ENCODE measurements at places on chromosomes 1 and 21.

DNA sequence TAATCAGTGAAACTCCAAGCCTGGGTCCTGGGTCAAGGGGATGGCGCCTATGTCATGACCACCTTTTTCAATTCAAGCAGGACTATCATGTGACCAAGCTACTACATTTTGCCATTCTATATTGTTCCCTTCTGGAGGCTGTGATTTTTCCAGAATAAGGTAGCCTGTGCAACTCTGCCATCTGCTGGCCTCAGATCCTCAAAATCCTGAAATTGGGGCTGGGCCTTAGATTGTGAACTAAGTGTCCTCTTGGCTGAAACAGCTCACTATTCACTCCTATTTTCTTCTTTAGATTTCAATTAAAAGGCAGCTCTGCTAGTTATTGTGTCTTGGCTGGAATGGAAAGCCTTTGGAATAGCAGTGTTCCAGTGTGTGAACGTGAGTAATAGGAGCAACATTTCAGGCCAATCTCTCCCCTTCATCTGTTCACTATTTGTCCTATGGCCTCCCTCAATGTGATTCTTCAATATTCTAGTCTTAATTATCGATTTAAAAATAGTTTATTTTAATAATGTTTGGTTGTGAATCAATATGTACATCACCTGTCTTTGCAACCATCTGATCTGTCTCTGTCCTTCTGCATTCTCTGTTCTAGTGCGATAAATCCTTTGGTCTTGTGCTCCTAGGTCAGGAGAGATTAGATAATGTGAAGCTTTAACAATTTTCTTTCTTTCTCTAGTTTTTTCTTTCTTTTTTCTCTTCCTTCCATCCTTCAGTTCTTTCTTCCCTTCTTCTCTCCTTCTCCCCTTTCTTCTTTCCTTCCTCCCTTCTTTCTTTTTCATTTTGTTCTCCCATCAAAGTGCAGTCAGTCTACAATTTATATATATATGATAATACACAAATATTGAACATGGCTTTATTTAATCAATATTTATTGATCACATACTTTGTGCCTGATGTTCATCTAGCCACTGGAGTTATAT is 69.8 kb downstream of the CR1 start:
- no peak for DNase-seq

- DNase-seq = no peak
Observed at GRCh38 chr1:232048481-232048880, 421.9 kb downstream of the DISC1 start.

DNA sequence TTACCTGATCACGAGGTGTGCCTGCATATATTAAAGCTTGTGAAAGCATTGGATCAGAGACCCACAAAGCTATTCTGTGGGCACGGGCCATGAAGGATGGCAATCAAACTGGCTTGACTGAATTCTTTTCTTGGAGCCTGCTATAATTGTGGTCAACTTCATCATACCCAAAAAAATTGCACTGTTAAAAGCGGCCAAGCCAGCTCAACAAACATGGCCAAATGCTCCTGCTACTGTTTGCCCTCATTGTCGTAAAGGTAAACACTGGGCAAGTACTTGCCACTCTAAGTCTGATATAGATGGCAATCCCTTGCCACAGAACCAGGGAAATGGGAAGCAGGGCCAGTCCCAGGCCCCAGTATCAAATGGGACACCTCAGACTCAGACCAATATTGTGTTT is 6.6 kb upstream of the GSTM5 start:
- no peak for DNase-seq

GRCh38 chr1:93556291-93556690 is 108.4 kb downstream of the FNBP1L start:
- no peak for DNase-seq

GRCh38 chr1:172269644-172270043 is 150.8 kb upstream of the C1orf105 start:
- no peak for DNase-seq

- no peak for DNase-seq
Observed at GRCh38 chr1:202355944-202356553, 7.5 kb downstream of the PPP1R12B start.

- DNase-seq = no peak
Observed at GRCh38 chr1:219790834-219791615, 137.3 kb downstream of the SLC30A10 start.

- DNase-seq = no peak
Observed at GRCh38 chr1:231121533-231121932, 40.3 kb upstream of the TRIM67 start.

- no peak for DNase-seq
Observed at GRCh38 chr1:177130451-177130945, 34.0 kb downstream of the ASTN1 start.

GRCh38 chr1:167722152-167722869 is 529 bp downstream of the MPZL1 start:
- peak; percentile 47 for DNase-seq

- DNase-seq = no peak
Observed at GRCh38 chr1:90993245-90993644, 28.6 kb downstream of the ZNF644 start.

GRCh38 chr1:73909043-73909562 is 288.9 kb downstream of the LRRIQ3 start:
- DNase-seq = no peak

- DNase-seq = no peak
Observed at GRCh38 chr1:238675221-238675620, 711.1 kb upstream of the CHRM3 start.

DNA sequence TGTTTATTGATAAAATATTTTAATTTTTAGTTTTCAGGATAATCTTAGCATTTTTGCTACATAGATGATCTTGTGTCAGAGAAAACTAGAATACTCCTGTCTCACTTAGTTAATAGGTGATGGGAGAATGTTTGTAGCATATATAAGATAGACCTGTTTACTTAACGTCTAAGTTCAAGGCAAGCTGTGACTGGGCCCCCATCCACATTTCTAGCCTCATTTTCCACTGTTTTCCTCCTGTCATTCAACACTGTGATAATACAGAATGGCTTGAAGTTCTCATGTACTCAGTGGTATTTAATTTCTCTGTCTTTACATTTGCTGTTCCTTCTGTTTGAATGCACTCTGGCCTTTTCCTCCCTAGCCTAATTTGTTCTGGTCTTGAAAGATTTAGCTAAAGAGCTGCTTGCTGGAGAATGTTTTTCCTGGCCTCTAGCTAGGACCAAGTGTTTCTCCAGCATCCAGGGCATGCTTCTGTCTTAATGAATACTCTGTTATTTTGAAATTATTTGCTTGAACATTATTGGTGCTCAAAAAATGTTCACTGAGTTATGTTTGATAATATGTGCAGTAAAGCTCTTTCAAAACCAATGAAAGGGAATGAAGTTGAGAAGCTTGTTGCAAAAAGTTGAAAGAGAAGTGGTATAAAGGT is 37.3 kb downstream of the USP25 start:
- DNase-seq = no peak

GRCh38 chr1:9630331-9631111 is 21.0 kb upstream of the PIK3CD start:
- no peak for DNase-seq

- DNase-seq = no peak
Observed at GRCh38 chr1:225422795-225423517, 4.9 kb downstream of the LBR start.

- DNase-seq = no peak
Observed at GRCh38 chr1:64327119-64327518, 123.7 kb downstream of the UBE2U start.

GRCh38 chr21:36093512-36093911 is 23.7 kb downstream of the CBR1 start:
- DNase-seq = no peak

DNA sequence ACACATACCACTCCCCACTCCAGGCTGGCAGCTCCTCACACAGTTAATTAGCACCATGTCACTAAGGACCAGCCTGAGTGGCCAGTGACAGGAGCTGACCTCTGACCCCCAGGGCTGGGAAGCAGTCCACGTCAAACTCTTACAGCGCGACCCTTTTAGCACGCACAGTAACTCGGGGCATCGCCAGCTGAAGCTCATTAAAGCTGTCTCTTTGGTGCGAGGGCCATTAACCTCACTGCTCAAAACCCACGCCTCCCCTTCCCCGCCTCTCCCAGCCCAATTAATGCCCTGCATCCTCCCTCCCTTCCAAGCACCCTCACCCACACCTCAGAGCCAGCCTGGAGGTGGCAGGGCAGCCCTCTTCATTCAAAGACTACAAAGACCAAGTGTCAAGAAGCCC is 31.7 kb downstream of the DMAP1 start:
- DNase-seq = no peak

- DNase-seq = no peak
Observed at GRCh38 chr1:5637171-5637570, 355.1 kb downstream of the NPHP4 start.

GRCh38 chr1:156551869-156552268 is 20.5 kb downstream of the IQGAP3 start:
- DNase-seq = no peak

GRCh38 chr1:234899041-234899729 is 229.5 kb downstream of the TOMM20 start:
- no peak for DNase-seq

GRCh38 chr1:192462616-192463015 is 113.0 kb upstream of the RGS1 start:
- DNase-seq = no peak

GRCh38 chr1:180975551-180975950 is 47.1 kb downstream of the STX6 start:
- no peak for DNase-seq

- DNase-seq = no peak
Observed at GRCh38 chr1:36476945-36477344, 5.8 kb downstream of the CSF3R start.

DNA sequence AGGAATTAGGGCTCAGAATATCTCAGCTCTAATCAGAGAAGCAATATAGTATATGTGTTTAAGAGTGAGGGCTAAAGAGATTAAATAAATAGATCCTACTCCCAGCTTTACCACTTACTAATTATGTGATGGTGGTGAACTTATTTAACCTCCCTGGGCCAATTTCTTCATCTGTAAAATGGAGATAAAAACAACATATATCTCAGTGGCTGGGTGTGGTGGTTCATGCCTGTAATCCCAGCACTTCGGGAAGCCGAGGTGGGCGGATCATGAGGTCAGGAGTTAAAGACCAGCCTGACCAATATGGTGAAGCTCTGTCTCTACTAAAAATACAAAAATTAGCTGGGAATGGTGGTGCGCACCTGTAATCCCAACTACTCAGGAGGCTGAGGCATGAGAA is 135.2 kb downstream of the SLC44A5 start:
- no peak for DNase-seq

DNA sequence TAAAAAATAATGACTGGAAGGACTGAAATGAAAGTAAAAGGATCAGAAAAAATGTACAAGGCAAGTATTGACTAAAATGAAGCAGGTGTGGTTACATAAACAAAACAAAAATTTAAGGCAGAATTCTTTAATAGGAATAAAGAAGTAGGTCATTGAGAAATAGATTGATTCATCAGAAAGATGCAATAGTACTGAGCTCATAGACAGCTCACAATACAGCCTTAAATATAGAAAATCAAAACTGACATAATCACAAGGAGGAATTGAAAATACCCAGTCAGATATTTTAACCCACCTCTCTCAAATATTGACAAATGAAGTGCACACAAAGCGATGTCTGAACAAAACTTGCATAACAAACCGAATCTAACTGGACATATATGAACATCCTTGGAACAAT is 366.8 kb upstream of the DPYD start:
- no peak for DNase-seq

- DNase-seq = peak; percentile 19
Observed at GRCh38 chr1:237562242-237562823, 328.4 kb downstream of the ZP4 start.

DNA sequence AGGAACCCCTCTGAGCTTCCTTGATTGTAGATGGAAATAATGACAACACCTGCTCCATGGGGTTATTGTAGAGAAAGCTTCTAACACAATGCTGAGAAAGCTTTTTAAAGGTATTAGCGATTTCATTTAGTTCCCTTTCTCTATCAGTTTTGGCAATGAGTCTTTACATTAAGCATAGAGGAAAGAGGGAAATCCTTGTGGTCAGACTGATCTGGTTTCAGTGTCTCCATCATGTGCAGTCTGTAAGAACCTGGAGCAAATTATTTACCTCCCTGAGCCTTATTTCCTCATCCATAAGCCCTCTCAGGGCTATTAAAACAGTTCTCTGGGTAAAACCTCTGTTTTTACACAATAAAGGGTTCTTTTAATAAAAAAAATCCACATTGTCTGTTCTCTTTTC is 87.5 kb downstream of the FGGY start:
- no peak for DNase-seq

DNA sequence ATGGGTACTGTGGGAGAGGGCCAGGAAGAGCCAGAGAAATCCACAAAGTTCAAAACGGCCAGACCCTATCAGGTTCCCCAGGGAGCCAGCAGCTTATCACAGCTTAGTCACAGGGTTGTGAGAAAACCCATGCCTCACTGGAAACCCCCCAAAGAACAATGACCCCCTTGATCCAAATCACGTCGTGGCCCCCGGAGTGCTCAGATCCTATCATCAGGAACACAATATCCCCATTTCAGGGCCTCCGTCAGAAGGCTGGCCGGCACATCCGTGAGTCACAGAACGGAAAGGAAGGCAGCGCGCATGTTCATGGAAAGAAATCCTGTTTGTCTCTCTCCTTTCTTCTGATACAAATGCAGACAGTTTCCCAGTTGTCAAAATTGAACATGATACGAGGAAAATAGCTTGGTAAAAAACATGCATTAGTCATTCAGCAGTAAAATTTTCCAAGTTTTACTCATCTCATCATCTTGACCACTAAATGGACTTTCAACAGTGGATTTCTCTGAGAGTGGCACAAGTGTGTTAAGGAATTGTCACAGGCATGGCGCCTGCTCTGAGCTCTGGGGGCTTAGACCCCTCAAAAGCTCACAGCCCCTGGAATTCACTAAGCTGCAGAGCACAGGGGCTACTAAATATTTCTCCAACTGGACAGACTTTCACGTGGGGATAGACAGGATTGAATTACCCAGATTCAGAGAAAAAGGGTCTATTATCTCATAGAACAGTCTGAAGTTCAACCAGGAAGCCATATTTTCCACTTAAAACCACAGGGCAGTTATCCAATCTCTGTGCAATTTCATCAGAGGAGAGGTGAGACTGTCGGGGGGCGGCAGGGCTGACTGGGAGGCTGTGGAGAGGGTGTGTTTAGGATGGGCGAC is 124.8 kb downstream of the RIPK4 start:
- DNase-seq = no peak

Measured in germinal center (tissue), 1 donor.